Activated T-helper 1 cell treated with Interleukin-2 at 50 U/mL for 16 hours (primary cell): ENCODE measurements at places on chromosomes 4 and X.

- DNase-seq = no peak
Measured at GRCh38 chrX:153960077-153960476, 11.5 kb downstream of the HCFC1 start.

DNA sequence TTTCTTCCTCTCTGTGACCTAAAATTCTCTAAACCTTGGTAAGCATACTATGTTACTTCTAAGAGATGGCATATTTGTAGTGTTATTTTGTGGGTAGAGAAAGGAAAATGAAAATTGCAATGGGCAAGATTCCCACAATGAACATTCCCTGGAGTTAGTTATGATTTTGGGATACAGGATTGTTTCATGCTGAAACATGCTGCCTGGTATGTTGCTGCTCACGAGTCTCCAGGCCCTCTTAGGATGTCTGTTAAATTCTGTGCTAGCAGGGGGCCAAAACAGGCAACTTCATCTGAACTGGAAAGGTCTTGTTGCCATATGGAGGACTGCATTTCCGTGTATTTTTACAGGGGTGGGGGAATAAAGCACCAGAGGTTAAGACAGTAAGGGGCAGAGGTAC is 18.9 kb upstream of the MSMO1 start:
- DNase-seq = no peak

DNA sequence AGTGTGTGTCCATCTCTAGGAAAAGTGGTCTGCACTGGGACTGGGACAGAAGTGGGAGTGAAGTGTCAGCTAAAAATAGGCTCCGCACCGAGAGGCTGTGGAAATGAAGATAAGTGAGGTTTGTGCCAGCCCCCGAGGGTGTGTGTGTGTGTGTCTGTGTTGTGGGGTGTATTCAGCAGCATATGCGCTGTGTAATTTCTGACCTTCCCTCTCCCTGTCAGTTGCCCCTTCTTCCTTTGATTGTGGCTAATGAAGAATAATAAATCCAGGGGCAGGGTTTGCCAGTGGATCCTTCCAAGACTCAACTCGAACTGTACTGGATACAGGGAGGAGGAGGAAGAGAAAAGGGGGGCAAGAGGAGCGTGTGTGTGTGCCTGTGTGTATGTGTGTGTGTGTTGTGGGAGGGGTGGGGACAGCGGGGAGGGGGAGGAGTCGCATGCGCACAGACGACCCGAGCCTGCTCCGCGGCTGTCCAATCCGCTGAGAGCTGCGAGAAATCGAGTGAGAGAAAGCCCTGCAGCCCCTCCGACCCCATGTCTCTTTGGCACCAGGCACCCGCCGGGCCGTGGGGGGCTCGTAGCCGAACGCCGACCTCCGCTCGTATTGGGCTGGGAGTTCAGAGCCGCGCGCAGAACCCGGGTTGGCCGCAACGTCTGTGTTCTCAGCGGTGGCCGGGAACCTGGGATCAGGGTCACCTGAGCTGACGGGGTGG is 916 bp upstream of the POU4F2 start:
- DNase-seq = no peak

- DNase-seq = no peak
Measured at GRCh38 chrX:20362268-20363267, 95.9 kb upstream of the RPS6KA3 start.

- DNase-seq = no peak
Measured at GRCh38 chr4:7918981-7919380, 20.7 kb downstream of the AFAP1 start.

DNA sequence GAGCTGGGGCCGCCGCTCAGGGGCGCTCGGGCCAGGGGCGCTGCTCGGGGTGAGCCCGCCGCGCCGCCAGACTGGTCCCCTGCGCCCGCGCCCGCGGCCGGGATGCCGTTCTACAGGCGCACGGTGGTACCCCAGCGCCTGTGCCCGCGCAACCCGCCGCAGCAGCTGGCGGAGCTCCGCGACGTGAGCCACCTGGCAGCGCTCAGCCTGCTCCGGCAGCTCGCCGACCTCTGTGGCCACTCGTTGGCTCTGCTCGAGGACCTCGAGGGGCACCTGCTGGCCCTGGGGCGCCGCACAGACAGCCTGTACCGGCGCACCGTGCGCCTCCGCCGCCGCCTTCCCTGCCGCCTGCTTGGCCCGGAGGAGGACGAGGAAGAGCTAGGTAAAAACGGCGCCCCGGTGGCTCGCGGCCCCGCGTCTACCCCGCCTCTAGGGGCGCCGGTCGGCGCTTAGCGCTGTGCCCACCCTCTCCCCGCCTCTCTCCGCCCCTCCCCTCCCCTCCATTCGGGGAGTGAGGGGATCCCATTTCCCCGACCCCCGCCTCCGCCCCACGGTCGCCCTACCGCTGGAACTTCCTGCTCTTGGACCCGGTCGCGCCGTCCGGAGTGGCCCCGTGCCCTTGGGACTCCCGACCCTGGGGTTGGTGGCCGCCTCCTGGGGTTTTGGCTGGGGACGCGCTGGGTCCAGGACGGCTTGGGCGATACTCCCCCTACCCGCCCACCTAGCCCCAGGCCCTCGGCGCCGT is 513 bp downstream of the NHSL2 start:
- DNase-seq = peak; percentile 16

DNA sequence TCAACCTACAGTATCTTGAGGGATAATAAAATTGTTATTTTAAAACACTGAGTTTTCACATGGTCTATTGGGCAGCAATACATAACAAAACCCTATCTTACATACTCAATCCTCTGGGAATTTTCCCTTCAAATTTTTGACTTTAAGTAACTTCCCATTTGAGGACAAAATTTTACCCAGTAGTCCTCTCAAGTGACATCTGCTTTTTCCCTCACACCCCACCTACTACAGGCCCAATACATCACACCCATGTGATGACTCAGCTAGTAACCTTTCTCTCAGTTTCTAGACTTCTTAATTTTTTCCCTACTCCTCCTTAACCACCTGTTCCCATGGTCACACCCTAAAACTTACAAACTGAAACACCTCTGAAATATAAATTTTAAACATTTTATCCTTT is 12.2 kb upstream of the RAP1GDS1 start:
- no peak for DNase-seq

DNA sequence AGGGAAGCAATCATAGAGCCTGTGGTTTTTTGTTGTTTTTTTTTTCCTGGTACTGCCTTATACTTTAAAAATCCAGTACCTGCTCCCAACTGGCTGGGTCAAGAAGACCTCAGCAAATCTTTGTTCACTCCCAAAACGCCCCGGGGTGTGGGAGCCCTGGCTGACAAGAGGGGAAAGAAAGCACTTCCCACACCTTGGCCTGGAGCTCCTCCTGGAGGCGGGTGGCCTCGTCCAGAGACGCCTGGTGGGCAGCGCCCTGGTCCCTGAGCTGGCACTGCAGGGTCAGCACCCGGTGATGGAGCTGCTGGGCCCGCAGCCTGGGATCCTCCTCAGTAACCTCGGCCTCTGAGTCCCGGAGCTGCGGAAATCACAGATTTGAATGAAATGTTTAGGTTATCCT is 38.2 kb downstream of the C4orf50 start:
- no peak for DNase-seq

GRCh38 chr4:152613841-152614721 is 65.7 kb downstream of the TMEM154 start:
- DNase-seq = no peak

DNA sequence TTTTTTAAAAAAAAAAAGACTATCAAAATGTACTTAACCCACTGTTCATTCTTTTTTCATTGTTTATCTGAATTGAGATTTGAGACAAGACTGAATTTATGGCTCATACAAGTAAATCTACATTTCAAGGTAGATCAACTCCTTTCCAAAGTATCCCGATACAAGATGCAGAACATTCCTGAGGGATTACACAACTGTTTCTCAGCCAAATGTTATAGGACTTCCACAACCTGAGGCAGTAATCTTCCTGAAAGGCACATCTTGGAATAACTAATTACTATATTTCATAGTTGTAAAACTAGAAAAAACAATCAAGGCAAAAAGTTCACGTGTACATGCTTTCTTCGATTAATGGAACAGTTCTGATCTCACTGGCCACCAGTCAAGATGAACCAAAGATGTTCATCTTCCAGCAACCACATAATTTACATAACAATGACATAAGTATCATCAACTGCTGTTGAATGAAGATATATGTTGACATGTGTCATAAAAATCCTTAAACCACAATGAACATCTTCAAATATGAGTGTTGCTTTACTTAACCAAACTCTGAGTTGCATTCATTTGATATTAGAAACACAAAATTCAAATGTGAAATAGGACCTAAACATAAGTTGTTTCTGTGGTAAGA is 225.2 kb upstream of the DKK2 start:
- DNase-seq = no peak
